ENCODE measurements at places on chromosomes 4 and X.

GRCh38 chr4:102825261-102826091 is 1.9 kb downstream of the UBE2D3 start:
- DNase-seq, result peak; percentile 69

- DNase-seq, result no peak
Observed at GRCh38 chr4:96766359-96766758, 926.5 kb downstream of the PDHA2 start.

DNA sequence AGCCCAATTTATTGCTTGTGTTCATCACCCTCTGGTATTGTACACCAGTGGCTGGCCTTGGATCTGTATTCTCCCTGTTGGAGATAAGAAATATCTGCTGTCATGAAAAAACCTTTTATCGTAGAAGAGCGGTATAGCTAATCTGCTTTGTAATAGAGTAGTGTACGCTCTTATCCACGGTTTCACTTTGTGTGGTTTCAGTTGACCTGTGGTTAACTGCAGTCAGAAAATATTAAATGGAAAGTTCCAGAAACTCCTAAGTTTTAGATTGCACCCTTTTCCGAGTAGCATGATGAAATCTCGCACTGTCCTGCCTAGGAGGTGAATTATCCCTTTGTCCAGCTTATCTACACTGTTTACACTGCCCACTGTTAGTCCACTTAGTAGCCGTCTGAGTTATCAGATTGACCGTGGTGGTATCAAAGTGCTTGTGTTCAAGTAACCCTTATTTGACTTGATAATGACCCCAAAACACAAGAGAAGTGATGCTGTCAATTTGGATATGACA is 42.4 kb downstream of the KDM6A start:
- DNase-seq, result no peak

GRCh38 chr4:14059006-14059405 is 431.5 kb upstream of the BOD1L1 start:
- DNase-seq, result no peak

DNA sequence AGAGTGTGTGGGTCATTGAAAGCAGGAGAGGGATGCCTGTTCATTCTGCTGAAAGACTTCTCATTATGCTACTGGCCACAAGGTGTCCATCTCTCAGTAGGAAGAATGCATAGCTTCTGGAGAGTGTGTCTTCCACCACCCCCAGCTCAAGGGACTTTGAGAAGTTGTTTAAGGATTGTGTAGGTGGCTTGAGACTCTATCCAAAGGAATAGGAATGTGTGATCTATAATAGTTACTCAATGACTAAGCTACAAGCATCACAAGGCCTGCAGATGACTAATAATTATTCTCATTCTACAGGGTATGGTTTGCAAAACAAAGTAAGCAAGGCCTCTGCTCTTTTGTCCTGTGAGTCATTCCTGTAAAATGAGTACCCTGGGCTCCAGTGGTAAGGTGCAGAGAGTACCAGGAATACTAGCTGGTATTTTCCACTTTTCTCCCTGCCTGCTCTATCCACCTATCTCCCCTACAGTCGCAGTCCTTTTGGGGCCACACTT is 279.8 kb upstream of the BOD1L1 start:
- DNase-seq, result peak; percentile 3

GRCh38 chrX:101229170-101229569 is 9.6 kb downstream of the DRP2 start:
- no peak for DNase-seq

DNA sequence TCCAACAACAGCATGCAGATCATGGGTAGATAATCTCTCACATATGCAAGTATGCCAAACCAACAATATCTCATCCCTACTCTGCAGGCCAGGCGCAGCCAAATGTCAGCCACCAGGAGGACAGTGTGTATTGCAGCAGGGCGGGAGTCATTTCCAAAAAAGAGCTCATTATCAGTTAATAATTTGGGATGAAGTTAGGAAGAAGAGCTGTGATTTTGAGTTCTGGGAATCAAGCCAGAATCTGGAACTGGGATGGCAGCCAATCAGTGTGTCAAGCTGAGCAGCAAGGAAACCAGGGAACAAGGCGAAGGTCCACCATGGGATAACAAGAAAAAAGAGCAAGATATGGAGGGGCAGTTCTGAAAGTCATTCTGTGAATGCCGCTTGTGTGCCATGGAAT is 88.2 kb upstream of the CAMK2D start:
- DNase-seq, result no peak

DNA sequence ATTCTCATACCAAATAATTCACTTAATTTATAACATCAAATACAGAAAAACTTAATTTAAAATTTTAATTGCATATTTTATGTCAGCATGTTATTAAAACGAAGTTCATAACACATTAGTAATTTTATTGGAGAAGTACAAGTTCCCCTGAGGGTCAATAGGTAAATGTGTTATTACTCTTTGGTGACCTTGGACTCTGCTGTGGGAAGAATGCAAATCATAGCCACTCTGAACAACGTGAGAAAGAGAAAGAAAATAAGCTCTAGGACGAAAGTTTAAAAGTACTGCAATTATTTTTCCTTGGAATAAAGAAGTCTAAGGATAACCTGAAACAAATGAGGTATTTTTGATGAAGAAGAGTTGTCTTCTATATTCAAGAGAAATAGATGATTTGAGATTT is 115.2 kb downstream of the IL1RAPL2 start:
- DNase-seq, result no peak

- peak; percentile 7 for DNase-seq
Observed at GRCh38 chr4:189302719-189303118, 638.0 kb upstream of the FRG1 start.

- peak; percentile 89 for DNase-seq
Observed at GRCh38 chrX:106726485-106727437, at the start of gene RNF128. Gene RNF128 (plus strand): TSS chrX:106726701. CDS start chrX:106726914, 213 bp downstream.

DNA sequence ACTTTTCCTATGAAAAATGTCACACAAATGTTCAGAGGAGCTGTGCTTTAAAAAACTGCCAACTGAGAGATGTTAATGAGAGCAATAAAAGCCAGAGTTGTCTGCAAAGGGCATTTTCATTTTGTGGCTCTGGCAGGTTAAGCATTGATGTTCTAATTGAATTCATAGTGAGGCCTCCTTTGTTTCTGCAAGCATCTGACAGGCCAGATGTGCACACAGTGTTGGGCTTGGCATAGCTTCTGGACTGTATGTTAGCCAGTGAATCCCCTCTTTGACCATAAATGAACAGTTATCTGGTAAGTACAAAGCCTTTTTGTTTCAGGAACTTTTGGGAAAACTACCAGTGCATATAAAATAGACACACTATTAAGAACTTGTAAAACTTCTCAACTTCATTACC is 81.9 kb downstream of the JADE3 start:
- no peak for DNase-seq

GRCh38 chrX:72349190-72349589 is 43.5 kb upstream of the CITED1 start:
- DNase-seq, result no peak

GRCh38 chr4:72218953-72219352 is 187.2 kb downstream of the NPFFR2 start:
- DNase-seq, result no peak

DNA sequence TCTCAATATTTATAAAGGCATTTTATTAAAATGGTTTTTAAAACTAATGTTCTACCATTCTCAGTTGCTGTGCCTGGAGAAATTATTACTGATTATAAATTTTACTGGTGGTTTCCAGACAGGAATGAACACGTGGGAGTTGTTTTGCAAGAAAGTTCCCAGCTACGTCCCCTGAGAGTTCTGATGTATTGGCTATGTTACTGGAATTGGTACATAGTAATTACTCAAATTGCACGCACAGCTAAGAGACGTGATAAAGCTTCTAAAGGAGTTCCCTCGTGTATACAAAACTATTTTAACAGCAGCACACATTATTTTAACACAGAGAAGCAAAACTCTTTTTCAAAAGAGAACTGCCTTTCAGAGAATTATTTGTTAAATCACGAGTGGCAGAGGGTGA is 292.2 kb downstream of the NLGN4X start:
- DNase-seq, result no peak

DNA sequence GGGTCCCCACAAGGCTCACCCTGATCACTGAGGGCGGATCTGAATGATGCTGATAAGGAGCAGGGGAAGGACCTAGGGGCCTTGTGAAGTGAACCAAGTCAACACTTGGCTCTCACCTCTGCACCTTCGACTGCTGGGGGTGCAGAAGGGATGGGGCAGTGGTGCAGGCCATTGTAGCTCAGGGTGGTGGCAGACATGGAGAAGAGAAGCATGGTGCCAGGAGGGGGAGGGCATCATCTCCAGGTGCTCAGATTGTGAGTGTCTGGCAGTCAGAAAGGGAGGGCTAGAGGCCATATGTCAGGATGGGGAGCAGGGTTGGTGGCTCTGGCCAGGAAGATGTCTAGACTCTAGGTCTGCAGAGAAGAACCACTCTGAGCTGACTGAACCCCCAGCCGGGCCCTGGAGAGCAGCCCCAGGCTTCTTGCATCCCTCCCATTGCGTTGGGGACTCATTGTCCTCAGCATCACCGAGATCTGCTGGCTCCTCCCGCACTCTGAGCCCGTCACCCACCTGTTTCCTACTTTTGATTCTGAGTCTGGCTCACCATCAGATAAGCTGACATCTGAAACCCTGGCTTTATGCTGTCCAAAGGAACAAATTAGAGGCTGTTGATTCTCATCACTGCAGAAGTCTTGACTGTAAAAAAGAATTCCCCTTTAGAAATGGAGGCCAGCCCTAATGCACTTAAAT is 3.8 kb downstream of the APLN start:
- no peak for DNase-seq

DNA sequence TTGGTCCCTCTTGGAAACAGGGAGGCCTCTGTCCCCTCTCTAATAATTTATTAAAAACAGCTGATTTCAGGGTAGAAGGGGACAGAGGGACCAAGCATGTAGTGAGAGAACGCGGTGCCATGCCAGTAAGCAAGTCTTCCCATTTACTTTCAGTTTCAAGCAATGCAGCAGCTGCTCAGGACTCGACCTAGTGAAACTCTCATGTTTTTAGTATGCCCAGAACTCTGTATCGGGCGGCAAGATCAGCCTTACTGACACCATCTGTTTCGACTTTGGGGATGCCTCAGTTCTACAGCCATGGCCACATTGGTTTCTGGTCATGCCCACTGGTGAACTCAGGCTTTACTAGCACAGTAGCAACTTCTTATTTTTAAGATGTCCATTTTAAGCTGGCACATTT is 40.6 kb downstream of the ZNF81 start:
- DNase-seq, result no peak

DNA sequence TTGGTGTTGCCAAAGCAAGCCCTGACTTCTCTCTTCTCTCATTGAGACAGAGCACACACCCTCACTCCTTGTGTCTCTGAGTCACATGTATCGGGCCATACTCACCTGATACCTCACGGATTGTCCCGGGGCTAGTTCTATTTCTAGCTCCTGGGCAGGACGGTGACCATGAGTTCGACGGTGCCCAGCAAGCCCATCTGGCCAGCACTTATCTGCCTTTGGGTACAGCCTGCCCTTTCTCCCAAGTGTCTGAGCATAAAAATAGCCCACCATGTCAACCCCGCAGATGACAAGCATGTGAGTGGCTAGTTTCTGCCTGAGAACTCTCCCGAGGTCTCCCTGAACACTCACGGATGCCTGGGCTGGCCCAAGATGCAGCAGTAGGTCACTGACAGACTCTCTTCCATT is 158.5 kb downstream of the DHRSX start:
- no peak for DNase-seq

GRCh38 chr4:94298725-94299252 is 43.8 kb downstream of the HPGDS start:
- DNase-seq, result no peak

- no peak for DNase-seq
Observed at GRCh38 chrX:104428231-104428630, 137.8 kb upstream of the IL1RAPL2 start.

GRCh38 chrX:69424161-69424560 is 80.0 kb upstream of the NALF2 start:
- DNase-seq, result peak; percentile 32

DNA sequence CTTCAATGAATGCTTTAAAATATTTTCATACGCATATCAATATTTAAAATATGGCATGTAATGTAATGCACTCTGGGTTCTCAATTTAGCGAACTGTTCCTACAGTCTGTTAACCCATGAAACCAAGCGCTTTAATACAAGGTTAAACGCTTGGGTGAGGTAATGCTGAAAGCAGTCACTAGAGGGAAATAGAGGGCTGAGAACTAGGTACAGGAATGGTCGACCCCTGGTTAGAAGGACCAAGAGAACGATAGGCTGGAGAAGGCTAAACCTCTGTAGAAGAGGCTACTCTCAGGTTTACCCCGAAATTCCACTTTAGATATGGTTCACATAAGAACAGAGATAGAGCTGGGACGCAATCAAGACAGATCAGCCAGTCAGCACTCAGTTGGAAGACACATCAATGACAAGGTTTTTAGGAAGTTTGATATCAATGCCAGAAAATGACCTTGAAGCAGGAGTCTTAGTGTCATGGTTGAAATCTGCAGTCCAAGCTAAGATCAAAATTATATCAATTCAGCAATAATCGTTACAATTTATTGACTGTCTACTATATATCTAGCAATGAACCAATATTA is 26.9 kb downstream of the ARSJ start:
- peak; percentile 87 for DNase-seq

GRCh38 chr4:13640149-13640940 is 12.8 kb upstream of the BOD1L1 start:
- DNase-seq, result peak; percentile 81

DNA sequence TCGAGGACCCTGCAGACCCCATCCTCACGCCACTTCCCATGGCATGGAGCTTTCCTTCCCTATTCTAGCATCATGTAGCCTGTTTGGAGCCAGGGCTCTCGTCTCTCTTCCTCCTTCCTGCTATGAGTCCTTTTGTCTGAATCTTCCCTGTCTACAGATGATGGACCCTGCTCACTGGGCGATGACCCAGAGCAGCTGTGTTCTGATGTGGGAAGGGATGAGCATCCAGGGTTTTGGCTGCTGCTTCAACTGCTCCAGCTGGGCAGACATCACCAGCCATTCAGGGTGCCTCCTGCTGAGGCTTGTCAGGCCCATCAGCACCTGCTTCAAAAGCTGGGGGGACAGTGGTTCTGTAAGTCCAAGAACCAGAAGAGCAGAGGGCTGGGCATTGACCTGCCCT is 3.2 kb upstream of the CCKAR start:
- DNase-seq, result no peak

DNA sequence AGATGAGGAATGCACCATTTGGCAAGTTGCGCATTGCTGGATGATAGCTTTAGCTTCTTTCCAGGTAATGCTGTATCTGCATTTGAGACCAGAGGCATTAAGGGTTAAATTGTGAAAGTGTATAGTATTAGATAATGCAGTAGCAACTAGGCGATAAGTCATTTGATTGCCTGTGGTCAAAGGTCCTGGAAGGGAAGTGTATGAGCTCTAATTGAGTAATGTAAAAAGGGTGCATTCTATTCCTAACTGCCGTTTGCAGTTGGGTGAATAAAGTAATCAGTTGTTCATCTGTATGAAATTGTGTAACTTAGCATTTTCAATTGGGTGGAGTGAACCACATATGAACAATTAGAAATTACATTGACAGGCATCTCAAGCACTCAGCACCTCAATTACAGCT is 54.5 kb upstream of the WDR1 start:
- no peak for DNase-seq

DNA sequence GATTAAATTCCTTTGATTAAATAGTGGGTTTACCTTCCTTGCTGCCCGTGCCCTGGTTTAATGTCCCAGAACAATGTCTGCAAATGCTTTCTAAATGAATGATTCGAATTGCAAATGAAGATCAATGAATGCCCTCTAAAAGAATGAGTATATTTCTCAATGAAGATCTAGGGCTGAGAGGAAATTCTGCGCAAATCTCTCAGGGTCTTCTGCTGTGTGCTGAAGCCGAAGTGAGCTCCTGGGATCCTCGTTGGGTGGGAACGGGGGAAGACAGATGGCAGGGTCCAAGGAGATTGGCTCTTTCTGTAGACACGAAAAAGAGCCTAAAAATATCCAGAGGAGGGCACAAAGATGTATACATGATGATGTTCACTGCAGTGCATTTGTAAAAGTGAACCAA is 224.8 kb downstream of the STIM2 start:
- no peak for DNase-seq

Measured in GM23338 (cell line).